Stimulated activated CD8-positive, alpha-beta memory T cell treated with anti-CD3 and anti-CD28 coated beads, Interleukin-7, amount 100 ng/mL, for 1 hour (primary cell): ENCODE measurements at places on chromosomes 12 and 14.

GRCh38 chr14:101200008-101200649, 296.6 kb upstream of the RTL1 start:
- no peak for DNase-seq

GRCh38 chr12:42809226-42809625, 219.7 kb upstream of the PRICKLE1 start:
- DNase-seq: no peak

- no peak for DNase-seq
Measured at GRCh38 chr12:6114476-6114870, 10.0 kb downstream of the VWF start.

- no peak for DNase-seq
Measured at GRCh38 chr12:12273291-12273957, 6.6 kb upstream of the LRP6 start.

DNA sequence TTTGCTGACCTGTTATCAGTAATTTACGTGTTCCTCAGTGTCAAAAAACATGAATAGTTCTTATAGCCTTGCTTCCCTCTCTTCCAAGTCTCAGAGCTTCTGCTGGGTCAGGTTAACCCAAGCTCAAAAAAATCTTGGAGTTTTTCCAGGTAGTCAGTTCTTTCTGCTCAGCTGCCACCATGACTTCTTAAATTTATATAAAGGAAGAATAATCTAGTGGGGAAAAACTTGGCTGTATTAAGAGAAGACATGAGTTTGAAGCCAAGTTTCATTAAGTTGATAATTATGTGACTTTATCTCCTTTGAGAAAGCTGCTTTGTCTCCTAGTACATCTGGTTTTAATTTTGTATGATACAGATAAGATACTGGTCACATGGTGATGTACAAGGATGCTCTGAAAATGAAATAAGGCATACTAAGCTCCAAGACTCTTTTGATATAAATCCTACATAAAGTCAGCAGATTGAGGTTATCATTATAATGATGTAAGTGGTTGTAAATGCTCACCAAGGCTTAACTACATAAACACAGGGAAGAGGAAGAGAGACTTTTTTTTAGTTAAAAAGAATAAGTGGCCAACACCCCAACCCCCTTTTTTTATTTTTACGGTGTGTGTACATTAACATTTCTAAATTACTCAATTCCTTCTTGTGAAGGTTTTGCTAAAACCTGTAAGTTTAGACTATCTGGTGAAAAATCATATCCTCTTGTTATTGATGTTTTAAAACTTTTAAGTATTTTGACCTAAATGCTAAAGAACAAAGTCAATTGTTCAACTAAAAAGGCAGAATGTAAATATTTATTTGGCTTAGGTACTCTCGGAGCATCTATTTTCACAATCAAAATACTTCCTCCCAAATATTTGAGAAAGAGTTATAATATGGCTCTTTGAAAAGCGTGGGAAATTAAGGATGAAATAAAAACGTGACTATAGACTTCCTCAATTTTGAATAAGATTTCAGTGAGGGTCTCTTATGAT, 84.1 kb upstream of the SLC38A2 start:
- no peak for DNase-seq

- DNase-seq: no peak
Measured at GRCh38 chr12:81591256-81591655, 167.9 kb downstream of the PPFIA2 start.

- DNase-seq: no peak
Measured at GRCh38 chr12:107646436-107646835, 39.2 kb upstream of the PWP1 start.

- DNase-seq: no peak
Measured at GRCh38 chr12:1821805-1822204, 1.4 kb downstream of the LRTM2 start.

- DNase-seq: no peak
Measured at GRCh38 chr12:6208130-6208529, 7.9 kb downstream of the CD9 start.

GRCh38 chr12:68403711-68404110, 71.5 kb upstream of the MDM1 start:
- no peak for DNase-seq

GRCh38 chr12:28540324-28540714, 350.1 kb downstream of the CCDC91 start:
- no peak for DNase-seq

- DNase-seq: no peak
Measured at GRCh38 chr12:123763093-123763492, 992 bp downstream of the DNAH10 start.

DNA sequence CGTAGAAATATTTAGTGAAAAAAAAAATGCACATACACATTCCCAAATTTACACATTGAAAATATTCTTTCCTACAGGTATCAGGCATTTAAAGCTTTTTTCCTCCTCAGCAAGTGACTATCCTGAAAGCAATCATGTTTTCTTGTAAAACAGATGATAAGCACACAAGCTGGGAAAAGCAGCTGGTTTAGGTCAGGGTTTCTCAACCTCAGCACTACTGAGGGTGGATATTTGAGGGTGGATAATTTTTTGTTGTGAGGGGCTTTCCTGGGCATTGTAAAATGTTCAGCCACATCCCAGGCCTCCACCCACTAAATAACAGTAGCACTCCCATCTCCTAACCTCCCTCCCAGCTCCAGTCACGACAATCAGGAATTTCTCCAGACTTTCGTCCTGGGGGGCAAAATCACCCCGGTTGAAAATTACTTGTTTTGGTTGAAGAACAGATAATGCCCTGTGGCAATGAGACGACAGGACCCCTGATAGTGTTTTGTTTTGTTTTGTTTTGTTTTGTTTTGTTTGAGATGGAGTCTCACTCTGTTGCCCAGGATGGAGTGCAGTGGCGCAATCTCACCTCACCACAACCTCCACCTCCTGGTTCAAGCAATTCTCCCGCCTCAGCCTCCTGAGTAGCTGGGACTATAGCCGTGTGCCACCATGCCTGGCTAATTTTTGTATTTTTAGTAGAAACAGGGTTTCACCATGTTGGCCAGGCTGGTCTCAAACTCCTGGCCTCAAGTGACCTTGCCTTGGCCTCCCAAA, 15.0 kb upstream of the NT5DC3 start:
- no peak for DNase-seq

DNA sequence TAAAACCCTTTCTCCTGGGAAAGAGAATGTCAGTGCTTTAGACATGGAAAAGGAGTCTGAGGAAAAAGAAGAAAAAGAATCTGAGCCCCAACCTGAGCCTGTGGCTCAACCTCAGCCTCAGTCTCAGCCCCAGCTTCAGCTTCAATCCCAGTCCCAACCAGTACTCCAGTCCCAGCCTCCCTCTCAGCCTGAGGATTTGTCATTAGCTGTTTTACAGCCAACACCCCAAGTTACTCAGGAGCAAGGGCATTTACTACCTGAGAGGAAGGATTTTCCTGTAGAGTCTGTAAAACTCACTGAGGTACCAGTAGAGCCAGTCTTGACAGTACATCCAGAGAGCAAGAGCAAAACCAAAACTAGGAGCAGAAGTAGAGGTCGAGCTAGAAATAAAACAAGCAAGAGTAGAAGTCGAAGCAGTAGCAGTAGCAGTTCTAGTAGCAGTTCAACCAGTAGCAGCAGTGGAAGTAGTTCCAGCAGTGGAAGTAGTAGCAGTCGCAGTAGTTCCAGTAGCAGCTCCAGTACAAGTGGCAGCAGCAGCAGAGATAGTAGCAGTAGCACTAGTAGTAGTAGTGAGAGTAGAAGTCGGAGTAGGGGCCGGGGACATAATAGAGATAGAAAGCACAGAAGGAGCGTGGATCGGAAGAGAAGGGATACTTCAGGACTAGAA, 6.1 kb downstream of the PNN start:
- no peak for DNase-seq

GRCh38 chr12:98532687-98533304, 17.4 kb downstream of the TMPO start:
- no peak for DNase-seq

- DNase-seq: no peak
Measured at GRCh38 chr12:71141378-71141926, 16.3 kb downstream of the TSPAN8 start.

DNA sequence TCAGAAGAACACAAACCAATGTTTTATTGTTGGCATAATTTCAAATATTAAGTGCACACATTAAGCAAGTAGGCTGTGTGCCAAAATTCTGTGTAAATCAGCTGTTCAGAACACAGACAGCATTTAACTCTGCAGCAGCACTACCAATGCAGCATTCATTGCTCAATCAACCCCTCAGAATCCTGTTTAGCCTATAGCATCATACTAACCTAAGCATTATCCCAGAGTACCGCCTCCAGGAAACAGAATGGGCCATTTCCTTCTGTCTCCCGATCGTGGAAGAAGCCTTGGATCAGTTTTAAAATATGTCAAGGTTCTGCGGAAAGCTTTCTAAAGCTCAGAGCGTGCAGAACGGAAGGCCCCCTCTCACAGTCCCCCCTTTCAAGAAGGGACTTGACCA, 3.3 kb downstream of the IL26 start:
- no peak for DNase-seq

- DNase-seq: no peak
Measured at GRCh38 chr12:116172224-116172849, 105.2 kb downstream of the MED13L start.

- no peak for DNase-seq
Measured at GRCh38 chr14:53663709-53664108, 292.9 kb downstream of the BMP4 start.

GRCh38 chr12:9701380-9702154, 31.3 kb downstream of the CLECL1 start:
- no peak for DNase-seq

GRCh38 chr12:121005346-121005815, 10.9 kb downstream of the C12orf43 start:
- no peak for DNase-seq

GRCh38 chr14:76720382-76720813, 40.9 kb upstream of the VASH1 start:
- no peak for DNase-seq

DNA sequence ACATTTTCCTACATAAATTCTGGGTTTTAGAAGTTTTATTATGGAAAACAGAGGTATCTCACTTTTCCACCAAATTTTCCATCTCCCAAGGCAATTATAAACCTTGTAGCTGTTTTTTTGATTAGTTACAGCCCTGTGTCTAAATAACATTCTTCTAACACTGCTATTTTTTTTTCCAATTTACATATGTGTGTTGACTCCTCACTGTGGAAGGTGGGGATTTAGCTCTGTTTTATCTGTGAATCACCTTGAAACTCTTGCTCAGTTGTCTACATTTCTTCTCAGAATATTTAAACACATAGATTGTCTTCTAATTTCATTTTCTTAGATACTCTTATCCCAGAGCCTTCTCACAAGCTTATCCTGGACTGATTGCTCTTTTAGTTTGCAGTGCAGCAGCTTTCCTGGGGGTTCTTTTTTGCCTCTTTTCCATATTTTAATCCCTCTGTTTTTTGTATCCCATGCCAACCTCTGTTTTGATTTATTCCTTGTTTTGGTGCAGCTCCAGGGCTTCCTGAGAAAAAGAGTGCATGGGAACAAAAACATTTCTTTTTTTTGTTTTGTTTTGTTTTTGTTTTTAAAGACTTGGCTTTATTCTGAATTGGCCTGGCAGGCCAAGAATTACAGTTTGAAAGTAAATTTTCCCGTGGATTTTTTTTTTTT, 36.7 kb downstream of the TBC1D15 start:
- no peak for DNase-seq

DNA sequence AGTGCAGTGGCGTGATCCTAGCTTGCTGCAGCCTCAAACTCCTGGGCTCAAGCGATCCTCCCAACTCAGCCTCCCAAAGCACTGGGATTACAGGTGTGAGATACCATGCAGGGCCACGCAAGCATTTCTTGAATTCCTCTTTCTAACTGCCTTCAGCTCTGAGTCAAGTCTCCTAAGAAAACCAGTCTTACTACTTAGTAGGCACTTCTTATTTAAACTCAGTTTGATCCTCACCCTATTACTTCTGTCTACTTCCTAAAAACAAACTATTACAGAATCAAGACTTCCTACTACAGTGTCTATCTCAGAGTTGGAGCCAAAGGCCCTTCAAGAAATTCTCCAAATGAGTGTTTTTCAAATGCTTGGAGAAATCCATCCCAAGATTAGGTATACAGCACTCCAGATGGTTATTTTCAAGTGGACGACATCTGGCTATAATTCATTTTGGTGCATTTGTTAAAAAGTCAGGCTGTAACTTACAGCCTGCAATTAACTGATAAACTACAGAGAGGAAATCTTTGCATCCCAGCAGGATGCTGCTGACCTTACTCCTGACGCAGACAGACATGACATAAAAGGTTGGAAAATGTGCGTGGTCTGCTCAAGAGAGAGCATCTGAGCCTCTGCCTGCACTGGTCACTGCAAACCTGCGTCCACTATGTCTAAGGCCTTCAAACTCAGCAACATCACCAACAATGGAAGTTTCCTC, 34.7 kb downstream of the SSH1 start:
- no peak for DNase-seq

- no peak for DNase-seq
Measured at GRCh38 chr12:18259906-18260682, 1.2 kb upstream of the PIK3C2G start.

DNA sequence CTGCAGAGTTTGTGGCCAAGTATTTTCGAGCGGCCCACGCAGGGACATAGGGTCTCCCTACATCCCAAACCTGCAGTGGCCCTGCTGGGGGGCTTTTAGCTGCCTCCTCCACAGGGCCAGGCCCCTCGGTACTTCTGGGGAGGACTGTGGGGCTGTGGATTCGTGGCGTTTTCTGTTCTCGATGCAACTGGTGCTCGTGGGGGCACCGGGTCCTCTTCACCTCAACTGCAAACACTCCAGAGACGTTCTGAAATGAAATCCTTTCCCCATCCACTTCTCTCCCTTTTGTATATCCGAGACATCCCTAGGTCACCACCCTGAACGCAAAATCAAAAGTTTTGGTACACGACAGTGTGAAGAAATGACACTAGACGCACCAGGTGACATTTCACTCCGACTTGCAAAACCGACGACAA, 2.3 kb downstream of the RFX4 start:
- DNase-seq: no peak

DNA sequence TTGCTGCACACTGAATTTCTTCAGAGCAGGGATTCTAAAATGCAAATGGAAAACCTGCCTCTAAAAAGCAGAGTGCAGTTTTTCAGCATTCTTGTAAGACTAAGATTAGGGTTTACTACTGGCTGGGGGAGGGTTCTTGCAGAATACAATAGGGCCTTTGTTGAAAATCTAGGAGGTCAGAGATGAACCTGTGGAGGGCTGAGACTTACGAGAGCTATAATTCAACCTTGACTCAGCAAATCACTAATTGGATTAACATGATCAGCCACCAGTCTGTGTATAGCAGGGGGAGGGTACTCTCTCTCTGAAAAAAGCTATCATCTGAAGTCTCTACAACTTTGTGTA, 92.6 kb upstream of the HIF1A start:
- DNase-seq: no peak

DNA sequence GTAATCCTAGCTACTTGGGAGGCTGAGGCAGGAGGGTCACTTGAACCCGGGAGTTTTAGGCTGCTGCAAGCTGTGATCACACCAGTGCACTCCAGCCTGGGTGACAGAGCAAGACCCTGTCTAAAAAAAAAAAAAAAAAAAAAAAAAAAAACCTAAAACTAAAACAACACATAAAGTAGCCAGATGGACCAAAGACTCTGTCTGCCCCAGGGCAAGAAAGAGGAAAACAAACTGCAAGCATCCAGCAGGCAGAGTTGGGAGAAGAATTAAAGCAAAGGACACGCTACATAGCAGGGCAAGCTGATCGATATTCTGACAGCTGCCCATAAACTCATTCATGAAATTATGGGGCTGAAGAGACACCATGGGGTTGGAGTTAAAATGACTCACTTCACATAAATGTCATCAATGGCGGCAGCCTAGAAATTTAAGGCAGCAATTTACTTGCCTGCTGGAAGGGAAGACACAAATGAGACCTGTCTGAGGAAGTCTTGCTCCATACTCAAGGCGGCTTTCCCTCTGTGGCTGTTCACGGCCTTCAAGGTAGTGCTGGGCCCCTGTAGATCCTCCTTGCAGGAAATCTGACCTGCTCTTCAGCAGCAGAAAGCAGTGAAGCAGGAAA, 259.1 kb upstream of the FKBP4 start:
- no peak for DNase-seq
